NCI-H2029 treated with DMSO at 0.1 percent for 48 hours (cell line): ENCODE measurements at places on chromosomes 16 and 17.

GRCh38 chr17:46732754-46733398, 85.6 kb downstream of the WNT3 start:
- DNase-seq = no peak

DNA sequence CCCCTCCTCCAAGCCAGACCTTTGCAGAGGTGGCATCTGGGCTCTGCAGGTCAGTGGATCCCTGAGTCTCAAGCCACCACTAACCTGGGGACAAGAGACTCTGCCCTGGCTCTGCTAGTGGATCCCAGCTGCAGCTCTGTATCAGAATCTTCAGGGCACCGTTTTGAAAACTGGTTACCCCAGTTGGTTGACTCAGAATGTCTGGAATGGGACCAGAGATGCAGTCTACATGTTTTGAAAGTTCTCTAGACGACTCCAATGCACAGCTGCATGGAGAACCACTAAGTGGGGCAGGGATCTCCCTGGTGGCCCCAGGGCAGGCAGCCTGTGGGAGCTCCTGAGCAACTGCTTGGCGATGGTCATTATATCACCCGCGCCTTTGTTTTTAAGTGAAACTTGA, 34.1 kb upstream of the ADORA2B start:
- no peak for DNase-seq

GRCh38 chr16:80197741-80198201, 343.0 kb upstream of the DYNLRB2 start:
- no peak for DNase-seq

DNA sequence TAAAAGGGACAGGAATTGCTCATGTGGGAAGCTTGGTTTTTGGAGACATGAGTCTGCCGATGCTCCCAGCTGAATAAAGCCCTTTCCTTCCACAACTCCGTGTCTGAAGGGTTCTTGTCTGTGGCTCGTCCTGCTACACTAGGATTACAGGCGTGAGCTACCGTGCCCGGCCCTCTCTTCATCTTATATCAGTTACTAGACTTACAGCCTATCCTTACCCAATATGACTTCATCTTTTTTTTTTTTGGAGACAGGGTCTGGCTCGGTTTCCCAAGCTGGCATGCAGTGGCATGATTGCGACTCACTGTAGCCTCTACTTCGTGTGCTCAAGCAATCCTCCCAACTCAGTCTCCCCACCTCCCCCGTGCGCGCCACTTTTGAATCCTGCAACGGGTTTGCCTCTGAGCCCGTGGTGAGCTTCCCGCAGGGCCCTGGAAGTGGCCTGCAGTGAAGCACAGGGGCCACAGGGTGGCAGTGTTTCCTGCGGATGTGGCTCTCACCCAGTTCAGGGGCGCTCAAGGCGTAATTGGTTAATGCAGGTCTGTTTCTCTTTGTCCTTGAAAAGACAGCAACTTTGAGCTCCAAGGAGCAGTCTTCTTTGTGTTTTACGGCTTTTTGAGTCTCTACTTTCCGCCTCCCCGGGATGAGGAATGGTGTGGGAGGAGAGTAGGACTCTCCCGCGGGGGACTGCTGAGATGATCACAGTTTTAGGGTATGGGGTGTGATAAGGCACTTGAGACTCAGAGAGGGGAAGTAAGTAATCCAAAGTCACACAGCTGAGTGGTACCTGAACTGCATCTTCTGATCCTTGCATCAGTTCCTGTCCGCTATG, 22.7 kb upstream of the GPRC5B start:
- peak; percentile 36 for DNase-seq

- no peak for DNase-seq
These were observed 43.2 kb downstream of the MYH3 start for GRCh38 chr17:10613775-10614513.

DNA sequence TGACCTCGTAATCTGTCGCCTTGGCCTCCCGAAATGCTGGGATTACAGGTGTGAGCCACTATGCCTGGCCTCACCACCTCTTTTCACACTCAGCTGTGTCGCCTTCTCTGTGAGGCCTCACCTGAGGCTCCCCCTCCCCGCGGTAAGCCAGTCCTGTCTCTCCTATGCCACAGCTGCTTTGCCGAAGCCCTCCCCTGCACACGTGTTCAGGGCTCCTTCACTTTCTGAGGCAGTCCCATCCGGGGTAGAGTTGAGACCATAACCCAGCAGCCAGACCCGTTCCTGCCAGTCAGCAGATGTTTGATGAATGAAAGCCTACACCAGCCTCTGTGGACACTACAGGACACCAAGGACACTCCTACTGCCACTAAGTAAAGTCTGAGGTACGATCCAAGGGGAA, 10.6 kb downstream of the USP7 start:
- DNase-seq = no peak

DNA sequence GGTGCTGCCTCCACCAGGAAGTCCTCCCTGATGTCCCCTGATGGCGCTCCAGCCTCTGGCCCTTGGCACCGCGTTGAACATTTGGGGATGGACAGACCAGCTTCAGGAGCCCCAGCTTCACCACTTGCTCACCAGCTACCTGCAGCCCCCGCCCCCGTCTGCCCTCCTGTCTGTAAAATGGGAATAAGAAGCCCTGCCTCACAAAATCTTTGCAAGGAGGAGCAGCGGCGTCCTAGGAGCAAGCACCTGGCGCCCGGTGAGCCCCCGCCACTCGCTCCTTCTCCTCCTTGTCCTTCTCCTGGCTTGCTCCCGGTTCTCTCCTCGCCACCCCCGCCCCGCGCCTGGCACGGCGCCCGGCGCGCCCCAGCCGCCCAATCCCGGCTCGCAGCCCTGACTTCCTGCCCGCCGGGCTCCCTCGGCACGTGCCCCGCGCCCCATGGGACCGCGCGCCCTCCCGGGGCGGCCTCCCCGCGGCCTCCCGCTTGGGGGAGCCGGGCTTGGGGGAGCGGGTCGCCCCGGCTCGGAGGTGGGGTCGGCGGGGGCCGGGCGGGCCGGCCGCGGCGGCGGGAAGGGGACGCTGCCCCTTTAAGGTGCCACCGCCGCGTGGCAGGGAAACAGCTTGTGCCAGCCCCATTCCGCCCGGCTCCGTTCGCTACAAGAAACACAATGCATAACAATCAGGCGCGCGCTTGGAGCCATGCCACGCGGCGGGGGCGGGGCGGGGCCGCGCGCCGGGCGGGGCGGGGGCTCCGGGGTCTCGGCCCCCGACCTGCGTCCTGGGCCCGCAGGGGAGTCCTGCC, 9.1 kb upstream of the PPP1R1B start:
- peak; percentile 21 for DNase-seq

DNA sequence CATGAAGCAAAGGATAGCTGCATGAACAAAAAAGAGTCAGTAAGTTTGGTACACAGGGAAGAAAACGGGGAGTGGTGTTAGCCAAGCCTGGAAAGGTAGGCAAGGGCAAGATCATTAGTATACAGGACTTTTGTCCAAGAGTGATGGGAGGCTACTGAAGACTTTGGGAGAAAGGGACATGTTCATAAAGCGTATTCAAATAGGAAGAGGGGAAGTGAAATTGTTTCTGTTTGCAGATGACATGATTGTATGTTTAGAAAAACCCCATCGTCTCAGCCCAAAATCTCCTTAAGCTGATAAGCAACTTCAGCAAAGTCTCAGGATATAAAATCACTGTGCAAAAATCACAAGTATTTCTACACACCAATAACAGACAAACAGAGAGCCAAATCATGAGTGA, 19.4 kb downstream of the CDYL2 start:
- DNase-seq = no peak

DNA sequence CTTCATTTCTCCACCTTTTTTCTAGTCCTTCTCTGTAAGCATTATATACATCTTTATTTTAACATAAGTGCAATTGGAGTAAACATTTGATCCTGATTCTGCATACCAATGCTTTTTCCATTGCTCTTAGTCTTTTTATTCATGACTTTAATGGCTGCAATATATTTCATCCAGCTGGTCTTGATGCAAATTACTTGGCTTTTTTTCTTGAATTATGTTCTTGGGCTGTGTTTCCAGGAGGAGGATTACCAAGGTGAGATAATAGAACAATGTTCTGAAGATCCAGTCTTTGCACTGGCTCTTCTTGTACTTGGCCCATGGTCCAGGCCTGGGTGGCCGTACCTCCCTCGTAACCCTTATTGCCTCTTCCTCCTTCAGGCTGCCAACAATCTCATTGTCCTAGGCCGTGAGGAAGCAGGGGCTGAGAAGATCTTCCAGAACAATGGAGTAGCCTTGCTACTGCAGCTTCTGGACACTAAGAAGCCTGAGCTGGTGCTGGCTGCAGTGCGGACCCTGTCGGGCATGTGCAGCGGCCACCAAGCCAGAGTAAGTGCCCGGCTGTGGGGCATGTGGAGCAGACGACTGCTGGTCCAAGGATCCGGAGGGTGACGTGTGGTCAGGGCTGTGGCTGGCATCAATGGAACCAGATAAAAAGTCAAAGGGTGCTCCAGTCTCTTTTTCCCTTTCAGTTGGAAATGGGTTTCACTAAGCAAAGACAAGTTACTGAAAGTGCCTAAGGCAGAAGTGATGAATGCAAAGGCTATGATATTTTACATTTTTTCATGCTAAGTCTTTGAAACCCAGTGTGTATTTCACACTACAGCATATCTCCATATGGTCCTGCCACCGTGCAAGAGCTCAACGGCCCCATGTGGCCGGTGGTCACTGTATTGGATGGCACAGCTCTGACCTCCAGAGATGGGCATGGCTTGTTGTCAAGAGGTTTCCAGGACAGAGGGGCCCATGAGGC, 6.9 kb downstream of the UNC45B start:
- DNase-seq = no peak

GRCh38 chr16:75074920-75075687, 41.5 kb downstream of the LDHD start:
- DNase-seq = no peak

GRCh38 chr17:42233994-42234393, 39.7 kb upstream of the GHDC start:
- no peak for DNase-seq

DNA sequence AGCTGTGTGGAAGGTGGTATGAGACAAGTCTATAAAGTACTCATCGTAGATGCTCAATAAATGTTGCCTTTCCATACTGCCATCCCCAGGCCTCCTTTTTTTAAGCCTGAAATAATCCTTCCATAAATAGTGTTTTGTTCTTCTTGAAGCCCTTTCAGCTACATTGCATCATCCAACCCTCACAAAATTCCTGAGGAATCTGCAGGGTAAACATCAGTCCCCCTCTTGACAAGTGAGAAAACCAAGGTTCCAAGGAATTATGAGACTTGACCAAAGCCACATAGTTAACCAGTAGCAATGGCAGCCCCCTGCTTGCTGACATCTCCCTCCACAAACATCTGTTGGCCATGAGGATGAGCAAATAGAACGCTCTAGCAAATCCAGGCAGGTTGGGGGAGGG, 89.7 kb upstream of the CCL1 start:
- DNase-seq = no peak

- DNase-seq = no peak
These were observed 51.8 kb upstream of the ENDOV start for GRCh38 chr17:80363120-80363515.

DNA sequence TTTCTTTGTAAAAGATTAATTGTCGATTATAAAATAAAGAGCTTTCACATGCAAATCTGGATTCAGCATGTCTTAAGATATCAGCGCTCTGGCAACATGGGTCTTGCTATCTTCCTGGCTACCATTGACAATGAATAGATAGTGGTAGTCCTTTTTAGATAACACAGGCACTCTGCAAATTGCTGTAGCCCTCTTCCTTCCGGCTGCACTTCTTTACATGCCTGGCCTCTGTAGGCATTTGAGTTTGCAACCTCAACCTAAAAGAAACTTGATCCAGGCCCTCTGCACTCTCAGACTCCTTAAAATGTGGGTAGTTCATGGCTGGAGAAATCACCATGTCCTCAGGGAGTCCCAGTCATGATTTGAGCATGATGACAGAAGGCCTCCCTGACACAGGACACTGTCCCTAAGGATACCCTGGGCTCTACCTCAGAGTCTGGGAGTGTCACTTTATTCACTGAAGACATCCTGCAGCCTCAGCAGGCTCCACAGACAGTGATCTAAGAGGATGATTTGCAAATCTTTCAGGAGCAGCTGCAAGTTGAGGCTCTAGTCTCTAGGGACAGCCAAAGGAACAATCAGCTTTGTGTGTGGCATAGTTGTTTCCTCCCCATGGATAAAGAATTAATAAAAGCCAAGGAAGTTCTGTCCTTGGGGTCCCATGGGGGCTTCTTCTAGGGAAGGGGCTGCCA, 529.4 kb downstream of the RBFOX1 start:
- no peak for DNase-seq

GRCh38 chr17:4498461-4499397, at the start of gene SPNS2:
TSS of gene SPNS2 (plus strand) at chr17:4498881. CDS start at chr17:4499048, 167 bp downstream.
- DNase-seq = no peak

DNA sequence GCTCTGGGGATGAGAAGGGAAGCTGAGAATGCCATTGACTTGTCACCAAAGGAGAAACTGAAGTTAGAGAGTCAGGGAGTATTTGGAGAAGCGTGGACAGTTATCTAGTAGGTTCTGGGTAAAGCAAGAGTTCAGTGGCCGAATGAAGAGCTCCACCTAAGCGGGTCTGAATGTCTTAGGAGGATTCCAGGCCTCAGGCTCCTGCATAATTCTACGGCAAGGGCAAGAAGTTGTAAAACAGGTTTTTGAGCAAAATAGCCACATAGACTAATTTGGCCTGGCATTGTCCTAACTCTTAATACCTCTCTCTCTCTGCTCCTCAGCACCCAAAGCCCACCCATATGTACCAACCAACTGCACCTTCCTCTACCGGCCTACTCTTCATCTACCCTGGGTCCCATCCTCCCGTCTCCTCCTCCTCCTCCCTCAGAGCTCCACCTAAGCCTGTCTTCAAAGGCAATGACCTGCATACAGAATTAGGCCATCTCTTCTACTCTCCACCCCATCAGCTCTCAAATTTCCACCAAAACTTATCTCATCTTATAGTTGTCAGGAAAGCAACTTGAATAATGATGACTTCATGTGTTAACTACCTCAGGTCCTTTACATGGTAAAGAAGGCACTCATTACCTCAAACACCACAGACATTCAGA, 42.0 kb upstream of the KCNJ2 start:
- DNase-seq = no peak

- no peak for DNase-seq
These were observed 122.4 kb upstream of the TMEM97 start for GRCh38 chr17:28196636-28197035.

DNA sequence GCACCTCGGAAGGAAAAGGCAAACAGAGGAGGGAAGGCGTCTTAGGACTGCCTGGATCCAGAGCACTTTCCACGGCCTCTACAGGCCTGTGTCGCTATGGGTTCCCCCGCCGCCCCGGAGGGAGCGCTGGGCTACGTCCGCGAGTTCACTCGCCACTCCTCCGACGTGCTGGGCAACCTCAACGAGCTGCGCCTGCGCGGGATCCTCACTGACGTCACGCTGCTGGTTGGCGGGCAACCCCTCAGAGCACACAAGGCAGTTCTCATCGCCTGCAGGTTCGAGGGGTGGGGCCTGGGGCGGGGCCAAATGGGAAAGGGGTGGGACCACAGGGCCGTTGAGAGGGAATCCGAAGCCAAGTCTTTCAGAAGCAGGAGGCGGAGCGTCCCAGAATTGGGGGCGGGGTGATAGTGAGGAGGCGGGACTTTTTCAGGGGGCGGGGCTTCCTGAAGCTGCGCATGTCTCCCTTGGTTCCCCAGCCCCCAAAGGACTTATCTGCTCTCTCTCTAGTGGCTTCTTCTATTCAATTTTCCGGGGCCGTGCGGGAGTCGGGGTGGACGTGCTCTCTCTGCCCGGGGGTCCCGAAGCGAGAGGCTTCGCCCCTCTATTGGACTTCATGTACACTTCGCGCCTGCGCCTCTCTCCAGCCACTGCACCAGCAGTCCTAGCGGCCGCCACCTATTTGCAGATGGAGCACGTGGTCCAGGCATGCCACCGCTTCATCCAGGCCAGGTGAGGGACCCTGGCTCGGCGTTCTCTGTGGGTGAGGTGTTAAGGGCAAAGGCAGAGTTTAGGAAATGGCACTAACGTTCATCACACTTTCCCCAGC, 939 bp downstream of the BCL6B start:
- peak; percentile 46 for DNase-seq
